T-cell (primary cell): ENCODE measurements at places on chromosomes 11 and 22.

GRCh38 chr11:120335556-120335907 lies 681 bp upstream of the ARHGEF12 start:
- peak; percentile 22 for DNase-seq

DNA sequence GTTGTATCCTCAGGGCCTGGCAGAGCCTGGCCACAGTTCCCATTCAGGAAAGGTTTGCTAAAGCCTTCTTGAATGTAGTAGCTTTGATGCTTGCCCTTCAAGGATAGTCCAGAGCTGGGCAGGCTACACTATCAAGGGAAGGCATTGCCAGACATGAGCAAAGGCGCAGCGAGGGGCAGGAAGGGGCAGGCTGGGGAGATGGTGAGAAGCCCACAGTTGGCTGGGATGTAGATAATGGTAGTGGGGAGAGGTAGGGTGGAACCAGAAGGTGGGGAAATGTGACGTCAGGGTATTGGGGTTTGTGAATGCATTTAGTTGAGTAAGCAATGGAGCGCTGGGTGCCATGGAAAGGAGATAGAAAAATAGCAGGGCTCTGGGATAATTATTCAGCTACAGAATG lies 28.6 kb downstream of the LRRC32 start:
- DNase-seq: no peak

DNA sequence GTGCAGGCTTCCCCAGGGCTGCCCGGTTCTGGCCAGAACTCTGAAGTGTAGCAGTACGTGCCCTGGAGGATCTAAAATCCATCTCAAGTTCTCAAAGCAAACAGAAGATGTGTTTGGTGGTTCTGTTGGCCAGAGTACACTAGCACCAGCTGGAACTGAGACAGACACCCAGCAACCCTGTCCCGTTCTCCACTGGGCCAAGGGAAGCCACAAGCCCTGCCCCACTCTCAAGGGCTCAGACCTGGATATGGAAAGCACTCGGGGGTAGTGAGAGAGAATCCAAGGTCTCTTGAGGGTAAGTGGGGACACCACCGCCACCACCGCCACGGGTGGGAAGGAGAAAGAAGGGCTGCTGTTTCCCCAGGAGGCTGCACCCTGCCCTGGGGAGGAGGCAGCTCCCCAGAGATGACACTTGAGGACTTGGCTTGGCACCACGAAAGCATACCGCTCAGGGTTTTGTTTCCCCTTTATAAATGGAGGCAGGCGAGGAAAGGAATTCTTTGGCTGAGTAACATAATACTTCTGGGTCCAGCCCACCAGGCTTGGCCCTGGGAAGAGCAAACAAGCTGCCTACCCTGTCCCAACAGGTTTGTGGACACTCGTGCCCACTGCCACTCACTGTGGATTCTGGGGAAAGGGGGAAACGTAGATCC lies 56.1 kb upstream of the POU2AF1 start:
- no peak for DNase-seq

DNA sequence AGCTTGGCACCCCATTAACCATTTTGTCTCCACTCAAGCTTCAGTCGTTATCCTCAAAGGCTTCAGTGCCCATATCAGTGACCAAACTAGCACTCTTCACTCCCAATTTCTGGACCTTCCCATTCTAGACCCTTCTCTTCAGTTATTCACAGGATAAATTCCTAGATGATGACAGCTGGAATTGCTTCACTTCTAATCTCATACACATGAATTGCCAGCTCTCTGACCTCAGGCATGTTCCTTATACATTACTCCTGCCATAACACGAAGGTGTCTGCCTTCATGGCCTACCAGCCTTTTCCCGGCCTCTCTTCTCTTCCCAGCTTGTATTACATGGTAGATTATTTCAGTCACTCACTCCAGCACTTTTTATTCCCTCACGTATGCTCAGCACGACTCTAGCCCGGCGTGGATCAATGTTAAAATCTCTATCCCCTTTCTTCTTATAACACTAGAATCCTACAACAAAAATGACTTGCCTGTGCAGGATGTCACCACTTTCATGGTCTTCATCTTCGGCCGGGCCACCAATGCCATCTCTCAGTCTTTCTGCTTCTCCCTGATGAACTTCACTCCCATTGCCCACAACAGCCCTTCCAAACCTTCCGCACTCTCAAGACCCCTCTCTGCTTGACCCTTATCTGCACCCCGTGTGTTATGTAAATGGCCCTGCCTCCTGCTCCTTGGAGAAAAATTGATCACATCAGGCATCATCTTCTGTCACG lies 36.9 kb downstream of the EIF3F start:
- DNase-seq: no peak

GRCh38 chr11:74297484-74297883 lies 14.0 kb downstream of the P4HA3 start:
- DNase-seq: no peak

- DNase-seq: no peak
Measured at GRCh38 chr22:37204045-37204655, 8.1 kb downstream of the SSTR3 start.

DNA sequence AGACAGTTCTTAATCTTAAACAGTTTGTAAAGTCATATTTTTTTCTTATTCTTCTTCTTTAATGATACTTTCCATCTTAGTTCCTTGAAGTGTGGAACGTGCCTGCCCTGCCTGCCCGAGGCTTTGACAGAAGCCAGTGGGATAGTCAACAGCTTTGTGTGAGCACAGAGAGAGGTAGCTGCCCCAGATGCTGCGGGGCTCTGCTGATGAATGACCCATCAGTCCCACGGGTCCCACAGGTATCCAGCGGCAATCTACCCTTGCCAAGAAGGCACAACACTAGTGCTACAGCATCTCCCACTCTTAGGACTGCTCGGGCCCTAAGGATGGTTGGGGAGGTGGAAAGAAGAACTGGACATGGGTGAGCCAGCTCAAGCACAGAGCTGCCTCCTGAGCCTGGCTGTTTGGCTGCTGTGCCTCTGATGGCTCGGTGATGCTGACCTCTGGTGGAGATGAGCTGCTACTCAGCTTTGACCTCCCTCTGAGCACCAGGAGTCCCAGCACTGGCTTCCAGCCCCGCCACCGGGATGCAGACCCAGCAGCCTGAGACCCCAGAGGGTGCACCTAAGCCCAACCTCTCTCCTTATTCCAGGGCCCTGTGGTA lies 11.8 kb upstream of the APLNR start:
- no peak for DNase-seq

GRCh38 chr11:100336873-100337272 lies 350.2 kb upstream of the ARHGAP42 start:
- DNase-seq: no peak

- DNase-seq: no peak
Measured at GRCh38 chr11:15119352-15119751, 4.6 kb downstream of the INSC start.
